Lung (tissue), 17 donors: ENCODE measurements at places on chromosomes 11 and 22. TPM values are rescaled to one million over a fixed set of nuclear protein-coding genes. Genes with fewer than 3 reads are reported as not detected.
A peak's percentile ranks its signal among the peaks of the same experiment; 100 is the strongest.

DNA sequence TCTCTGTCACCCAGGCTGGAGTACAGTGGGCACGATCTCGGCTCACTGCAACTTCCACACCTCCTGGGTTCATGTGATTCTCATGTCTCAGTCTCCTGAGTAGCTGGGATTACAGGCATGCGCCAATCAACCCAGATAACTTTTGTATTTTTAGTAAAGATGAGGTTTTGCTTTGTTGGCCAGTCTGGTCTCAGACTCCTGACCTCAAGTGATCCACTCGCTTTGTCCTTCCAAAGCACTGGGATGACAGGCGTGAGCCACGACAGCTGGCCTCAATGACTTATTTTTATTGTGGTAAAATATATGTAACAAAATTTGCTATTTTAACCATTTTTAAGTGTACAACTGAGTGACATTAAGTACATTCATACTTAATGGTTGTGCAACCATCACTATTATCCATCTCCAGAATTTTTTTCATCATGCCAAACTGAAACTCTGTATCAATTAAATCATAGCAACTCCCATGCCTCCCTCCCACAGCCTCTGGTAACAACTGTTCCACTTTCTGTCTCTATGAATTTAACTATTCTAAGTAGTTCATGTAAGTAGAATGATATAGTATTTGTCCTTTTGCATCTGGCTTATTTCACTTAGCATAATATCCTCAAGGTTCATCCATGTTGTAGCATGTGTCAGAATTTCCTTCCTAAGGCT lies 50.7 kb upstream of the CWF19L2 start:
- H3K36me3 ChIP-seq, result peaks cover 10% of the 10 kb centered on the region
- H3K4me1 ChIP-seq, result no peaks in the 10 kb centered on the region
- H3K27ac ChIP-seq, result no peak overlapping the region

Gene BRMS1
- 88.7 TPM for polyA plus RNA-seq

GRCh38 chr22:26797910-26798309 lies 140.5 kb downstream of the MIAT start:
- H3K4me1 ChIP-seq, result no peaks in the 10 kb centered on the region
- no peak for DNase-seq
- no peak overlapping the region for H3K27ac ChIP-seq
- no peaks in the 10 kb centered on the region for H3K27me3 ChIP-seq
- no peak overlapping the region for H3K4me3 ChIP-seq
- no peaks in the 10 kb centered on the region for H3K36me3 ChIP-seq

Gene OR4A16
- polyA plus RNA-seq, result not detected

- no peaks in the 10 kb centered on the region for H3K4me1 ChIP-seq
- DNase-seq, result no peak
- no peak overlapping the region for H3K27ac ChIP-seq
Measured at GRCh38 chr11:7585816-7586215, 72.0 kb downstream of the PPFIBP2 start.

Gene KRTAP5-2
- 0.12 TPM for polyA plus RNA-seq

DNA sequence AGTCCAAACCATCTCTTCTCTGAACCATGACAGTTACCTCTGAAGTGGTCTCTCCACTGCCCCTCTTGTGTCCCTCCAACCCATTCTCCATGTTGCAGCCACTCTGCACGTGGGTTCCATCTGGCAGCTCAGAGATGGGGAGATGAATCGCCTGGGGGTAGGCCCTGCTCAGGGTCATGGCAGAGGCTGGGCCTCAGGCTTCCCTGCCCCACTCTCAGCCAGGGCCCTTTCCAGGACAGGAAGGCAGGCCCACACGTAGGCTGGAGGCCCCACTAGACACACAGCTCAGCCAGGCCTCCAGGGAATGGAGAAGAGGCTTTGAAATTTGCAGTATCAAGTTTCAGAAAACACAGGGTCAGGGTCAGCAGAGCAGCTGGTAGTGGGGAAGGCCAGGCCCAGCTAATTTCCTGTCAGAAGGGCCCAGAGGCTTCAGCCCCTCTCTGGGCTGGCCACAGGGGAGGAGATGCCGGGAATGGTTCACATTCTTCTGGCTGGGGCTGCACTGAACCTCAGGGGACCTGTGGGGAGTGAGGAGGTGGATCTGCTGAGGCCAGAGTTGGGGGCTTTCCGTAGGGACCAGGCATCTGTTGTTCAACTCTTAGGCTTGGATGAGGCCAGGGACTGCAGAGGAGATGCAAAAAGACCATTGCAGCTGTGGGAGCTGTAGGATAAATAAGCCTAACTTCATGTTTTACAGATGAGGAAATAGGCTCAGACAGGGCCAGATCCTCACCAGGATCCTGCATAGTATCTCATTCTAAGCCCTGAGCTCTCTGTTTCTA lies 101.6 kb downstream of the SWAP70 start:
- H3K4me3 ChIP-seq, result no peak overlapping the region
- peak overlapping the region; percentile 26 for H3K27ac ChIP-seq
- H3K36me3 ChIP-seq, result no peaks in the 10 kb centered on the region
- H3K4me1 ChIP-seq, result peaks cover 11% of the 10 kb centered on the region
- DNase-seq, result peak; percentile 88
- no peaks in the 10 kb centered on the region for H3K27me3 ChIP-seq

Gene PCSK7
- 29.2 TPM for polyA plus RNA-seq

GRCh38 chr11:119433358-119433725 lies 10.4 kb upstream of the THY1 start:
- no peaks in the 10 kb centered on the region for H3K4me1 ChIP-seq
- no peak overlapping the region for H3K4me3 ChIP-seq
- no peak for DNase-seq
- peaks cover 3% of the 10 kb centered on the region for H3K27me3 ChIP-seq

DNA sequence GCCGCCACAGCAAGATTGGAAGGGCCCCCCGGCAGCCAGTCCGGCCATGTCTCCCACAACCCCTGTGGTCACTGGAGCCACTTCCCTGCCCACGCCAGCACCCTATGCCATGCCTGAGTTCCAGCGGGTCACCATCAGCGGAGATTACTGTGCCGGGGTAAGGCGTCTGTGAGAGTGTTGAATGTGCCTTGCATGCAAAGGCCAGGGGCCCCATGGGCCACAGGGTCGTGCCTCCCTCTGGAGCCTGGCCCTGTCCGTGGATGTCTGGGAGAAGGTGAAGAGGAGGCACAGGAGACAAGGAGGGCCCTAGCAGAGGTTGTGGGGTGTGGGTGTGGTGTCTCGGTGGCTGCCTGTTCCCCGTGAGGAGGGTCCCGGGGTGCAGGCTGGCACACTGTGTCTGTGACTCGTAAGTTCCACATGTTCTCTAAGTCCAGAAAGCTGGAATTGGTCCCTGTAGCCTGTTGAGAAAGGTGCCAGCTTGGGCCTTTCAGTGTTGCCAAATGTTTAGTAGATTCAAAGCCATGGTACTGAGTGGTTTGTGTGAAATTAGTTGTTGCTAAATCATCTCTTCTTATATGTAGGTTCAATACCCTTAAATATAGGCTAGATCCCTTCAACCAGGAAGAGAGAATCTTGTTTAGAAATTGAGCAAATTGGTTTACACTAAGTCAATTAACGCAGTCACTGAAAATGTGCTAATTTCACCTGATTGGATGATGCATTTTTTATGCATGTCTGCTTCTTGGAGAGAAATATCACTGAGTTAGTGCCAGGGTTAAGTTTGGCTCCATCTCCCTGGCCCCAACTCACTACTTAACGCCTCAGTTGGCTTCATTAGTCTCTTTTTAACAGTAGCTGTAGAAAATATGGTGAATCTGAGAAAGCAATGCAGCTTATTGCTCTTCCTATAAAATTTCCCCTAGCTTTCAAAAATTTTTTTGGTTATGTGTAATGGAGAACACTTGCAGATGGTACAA lies 23.8 kb downstream of the AMPD3 start:
- no peaks in the 10 kb centered on the region for H3K4me1 ChIP-seq
- no peak for DNase-seq
- no peaks in the 10 kb centered on the region for H3K27me3 ChIP-seq
- H3K27ac ChIP-seq, result no peak overlapping the region

- no peak overlapping the region for H3K27ac ChIP-seq
- no peak for DNase-seq
- H3K36me3 ChIP-seq, result no peaks in the 10 kb centered on the region
- no peaks in the 10 kb centered on the region for H3K27me3 ChIP-seq
Measured at GRCh38 chr11:133903056-133903455, 53.7 kb downstream of the IGSF9B start.

GRCh38 chr11:109956124-109956793 lies 136.9 kb upstream of the ZC3H12C start:
- H3K4me3 ChIP-seq, result no peak overlapping the region
- no peak for DNase-seq
- H3K36me3 ChIP-seq, result no peaks in the 10 kb centered on the region
- no peaks in the 10 kb centered on the region for H3K27me3 ChIP-seq

DNA sequence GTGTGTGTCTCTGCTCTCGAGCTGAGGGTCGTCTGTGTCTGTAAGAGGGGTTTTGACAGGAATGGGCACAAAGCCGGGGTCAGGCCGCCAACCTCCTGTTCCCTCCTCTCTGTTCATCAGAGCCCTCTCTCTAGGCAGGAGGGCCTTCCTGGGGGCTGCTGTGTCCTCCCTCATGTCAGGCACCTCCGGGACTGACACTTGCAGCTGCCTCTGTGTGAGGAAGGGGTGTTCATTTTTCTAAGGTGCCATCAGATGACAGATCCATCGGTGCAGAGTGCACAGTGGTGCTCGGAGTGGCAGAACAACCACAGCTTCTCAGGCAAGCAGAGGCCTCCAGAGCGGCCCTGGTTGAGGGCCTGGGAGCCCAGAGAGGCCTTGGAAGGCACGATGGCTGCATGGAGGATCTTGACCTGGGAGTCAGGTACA lies 265.4 kb upstream of the B3GAT1 start:
- no peak for DNase-seq
- H3K36me3 ChIP-seq, result no peaks in the 10 kb centered on the region
- no peak overlapping the region for H3K27ac ChIP-seq
- H3K27me3 ChIP-seq, result no peaks in the 10 kb centered on the region

GRCh38 chr11:871472-871871 lies 28.8 kb downstream of the TSPAN4 start:
- H3K4me3 ChIP-seq, result no peak overlapping the region
- peaks cover 9% of the 10 kb centered on the region for H3K36me3 ChIP-seq
- H3K27me3 ChIP-seq, result no peaks in the 10 kb centered on the region
- no peaks in the 10 kb centered on the region for H3K4me1 ChIP-seq
- DNase-seq, result no peak
- no peak overlapping the region for H3K27ac ChIP-seq

- H3K27me3 ChIP-seq, result peaks cover 10% of the 10 kb centered on the region
- no peak overlapping the region for H3K4me3 ChIP-seq
- no peaks in the 10 kb centered on the region for H3K4me1 ChIP-seq
Measured at GRCh38 chr11:532986-533585, 2.3 kb downstream of the HRAS start.

DNA sequence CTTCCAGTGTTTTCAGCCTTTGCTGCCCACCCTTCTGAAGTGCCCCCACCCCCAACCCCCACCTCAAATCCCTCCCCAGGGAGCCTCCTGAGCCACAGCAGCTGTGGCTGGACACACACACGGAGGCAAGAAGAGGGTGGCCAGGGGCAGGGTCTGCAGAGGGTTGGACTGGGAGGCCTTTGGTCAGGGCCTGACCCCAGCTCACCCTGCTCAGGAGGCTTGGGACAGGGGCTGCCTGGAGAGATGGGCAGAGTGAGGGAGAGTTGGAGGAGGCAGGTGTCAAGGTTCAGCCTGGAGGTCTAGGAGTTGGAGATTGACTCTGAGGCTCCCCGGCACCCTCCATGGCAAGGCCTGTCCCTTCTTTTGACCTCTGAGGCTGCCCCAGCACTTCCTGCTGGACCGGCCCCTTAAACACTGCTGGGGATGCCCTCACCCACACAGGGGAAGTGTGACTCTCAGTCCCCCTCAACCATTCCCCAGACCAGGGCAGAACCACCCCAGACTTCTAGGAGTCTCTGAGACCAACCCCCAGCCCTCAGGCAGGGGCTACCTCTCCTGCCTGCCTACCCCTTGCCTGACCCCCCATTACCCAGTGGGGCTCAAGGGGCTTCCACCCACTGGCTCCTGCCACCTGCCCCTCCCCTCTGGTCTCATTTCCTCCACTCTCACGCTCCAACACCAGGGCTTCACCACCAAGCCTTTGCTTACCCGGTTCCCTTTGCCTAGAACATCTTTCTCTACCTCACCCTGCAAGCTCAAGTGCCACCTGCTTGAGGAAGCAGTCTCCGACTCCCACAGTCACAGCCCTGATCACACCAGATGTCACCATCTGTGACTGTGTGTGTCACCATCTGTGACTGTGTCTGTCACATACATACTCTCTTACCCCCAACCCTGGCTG lies 8.6 kb downstream of the ARAP1 start:
- H3K4me3 ChIP-seq, result no peak overlapping the region
- H3K4me1 ChIP-seq, result peaks cover 12% of the 10 kb centered on the region

DNA sequence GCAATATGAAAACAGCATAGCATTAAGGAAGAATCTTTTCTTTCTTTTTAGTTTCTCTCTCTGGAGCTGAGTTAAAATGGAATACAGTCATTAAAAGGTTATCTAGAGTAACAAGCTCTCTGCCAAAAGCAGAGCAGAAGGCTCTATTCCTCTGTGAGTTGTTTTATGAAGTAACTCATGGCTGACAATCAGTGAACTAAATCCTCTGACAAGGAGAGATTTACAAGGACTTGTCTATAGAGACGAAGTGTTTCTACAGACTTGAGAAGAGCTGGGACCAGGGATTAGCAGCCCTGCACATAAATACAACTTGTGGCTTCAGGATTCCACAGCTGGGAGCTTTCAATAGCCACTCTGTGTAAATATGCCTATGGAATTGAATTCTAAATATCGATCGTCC lies 192.5 kb upstream of the RAG2 start:
- no peaks in the 10 kb centered on the region for H3K4me1 ChIP-seq
- peak; percentile 82 for DNase-seq
- no peak overlapping the region for H3K4me3 ChIP-seq
- no peaks in the 10 kb centered on the region for H3K27me3 ChIP-seq

DNA sequence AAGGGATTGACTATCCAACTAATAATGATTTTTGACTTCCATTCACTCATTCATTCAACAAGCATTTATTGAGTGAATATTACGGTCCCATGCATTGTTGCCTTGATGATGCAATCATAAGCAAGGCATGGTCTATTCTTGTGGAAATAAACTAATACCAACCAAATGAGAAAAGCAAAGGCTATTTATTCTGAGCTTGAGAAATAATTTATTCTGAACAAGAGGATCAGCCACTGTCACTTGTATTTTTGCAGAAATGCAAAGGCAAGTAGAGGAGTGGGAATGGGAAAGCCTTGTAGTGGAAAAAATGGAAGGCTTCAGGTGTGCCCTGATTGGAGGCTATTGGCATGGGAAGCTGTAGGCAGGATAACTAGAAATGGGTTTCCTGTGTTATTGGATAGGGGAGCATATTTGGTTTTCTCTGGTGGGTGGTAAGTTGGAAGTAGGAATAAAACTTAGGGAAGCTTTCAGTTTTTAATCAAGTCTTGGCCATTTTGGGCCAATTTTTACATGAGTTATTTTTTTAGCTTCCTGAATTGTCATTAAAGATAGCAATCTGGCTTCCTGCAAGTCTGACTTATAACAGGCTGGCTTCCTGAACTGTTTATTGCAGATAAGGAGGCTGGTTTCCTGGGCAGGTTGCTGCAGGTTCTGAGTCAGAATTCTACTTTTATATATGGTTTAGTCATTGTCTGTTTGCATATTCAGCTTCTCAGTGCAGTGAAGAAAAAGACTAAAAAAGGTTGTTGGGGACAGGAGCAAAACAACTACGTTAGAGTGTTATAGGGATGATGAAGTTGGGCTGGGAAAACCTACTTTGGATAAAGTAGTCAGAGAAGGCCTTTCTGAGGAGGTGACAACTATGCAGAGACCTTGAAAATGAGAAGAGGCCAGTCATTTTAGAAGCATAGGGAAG lies 106.7 kb downstream of the APIP start:
- H3K36me3 ChIP-seq, result no peaks in the 10 kb centered on the region
- H3K4me1 ChIP-seq, result no peaks in the 10 kb centered on the region
- no peak overlapping the region for H3K4me3 ChIP-seq
- H3K27me3 ChIP-seq, result no peaks in the 10 kb centered on the region
- DNase-seq, result no peak

GRCh38 chr11:70036971-70037882 lies 40.9 kb upstream of the ANO1 start:
- H3K4me1 ChIP-seq, result no peaks in the 10 kb centered on the region
- no peak overlapping the region for H3K4me3 ChIP-seq
- DNase-seq, result no peak
- H3K27me3 ChIP-seq, result no peaks in the 10 kb centered on the region
- no peak overlapping the region for H3K27ac ChIP-seq
- no peaks in the 10 kb centered on the region for H3K36me3 ChIP-seq
